GM12891 (cell line): ENCODE measurements at places on chromosomes 16 and 17.

DNA sequence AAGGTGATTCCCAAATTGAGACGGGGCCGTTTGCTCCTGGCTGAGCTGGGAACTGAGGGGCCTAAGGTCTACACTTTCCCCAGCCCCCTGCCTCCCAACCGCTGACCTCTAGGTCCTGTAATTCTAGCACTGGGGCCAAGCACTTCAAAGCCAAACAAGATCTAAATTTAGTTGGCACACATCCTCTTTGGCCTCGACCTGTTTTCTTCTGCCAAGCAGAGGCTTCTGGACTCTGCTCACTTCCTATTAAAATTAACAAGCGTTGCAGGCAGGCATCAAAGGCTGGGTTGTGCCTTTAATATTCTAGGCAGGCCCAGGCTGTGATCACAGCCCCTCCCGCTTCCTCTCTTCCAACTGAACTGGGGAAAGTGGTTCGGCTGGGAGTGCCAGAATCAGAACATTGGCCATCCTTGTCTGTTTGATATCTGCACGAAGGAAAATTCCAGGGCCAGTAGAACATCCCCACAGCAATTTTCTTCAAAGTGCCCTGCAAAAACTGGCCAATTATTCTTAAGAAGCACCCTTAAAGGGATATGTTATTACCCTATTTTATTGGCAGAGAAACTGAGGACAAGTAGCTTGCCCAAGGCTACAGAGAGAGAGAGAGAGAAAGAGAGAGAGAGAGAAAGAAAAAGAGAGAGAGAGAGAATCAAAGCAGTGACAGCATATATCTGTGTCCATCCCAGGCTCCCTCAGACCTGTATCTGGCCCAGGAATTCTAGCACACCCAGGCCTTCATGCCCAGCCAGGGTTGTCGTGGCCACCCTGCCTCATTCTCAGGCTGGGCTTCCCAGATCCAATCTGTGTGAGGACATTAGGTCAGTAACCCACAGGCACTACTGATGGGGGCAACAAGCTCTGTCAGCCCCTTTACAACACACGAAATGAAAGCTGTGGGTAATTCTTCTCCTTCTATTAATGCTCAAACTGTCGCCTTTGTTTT lies 12.8 kb upstream of the MT4 start:
- no peak for DNase-seq

- no peak for DNase-seq
These were observed 41.1 kb downstream of the TNRC6C start for GRCh38 chr17:77999413-78000173.

- no peak for DNase-seq
These were observed 16.0 kb downstream of the NPTX1 start for GRCh38 chr17:80460429-80460834.

DNA sequence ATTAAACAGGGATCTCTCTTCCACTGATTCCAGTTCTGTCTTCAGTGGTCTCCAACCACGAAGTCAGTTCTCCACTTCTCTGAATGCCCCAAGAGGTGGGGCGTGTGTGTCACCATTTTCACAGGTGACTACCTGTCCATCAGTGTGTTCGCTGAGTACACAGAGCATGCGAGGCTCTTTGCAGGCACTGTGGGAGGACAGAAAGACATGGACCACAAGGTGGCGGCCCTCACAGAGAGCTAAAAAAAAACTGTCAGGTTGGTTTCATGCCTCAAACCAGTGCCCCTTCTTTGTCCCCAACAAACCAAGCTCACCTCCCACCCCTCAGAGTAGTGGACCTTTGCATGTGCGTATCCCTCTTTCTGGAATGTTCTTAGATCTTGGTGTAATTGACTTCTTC lies 13.8 kb downstream of the EMP2 start:
- DNase-seq = no peak

DNA sequence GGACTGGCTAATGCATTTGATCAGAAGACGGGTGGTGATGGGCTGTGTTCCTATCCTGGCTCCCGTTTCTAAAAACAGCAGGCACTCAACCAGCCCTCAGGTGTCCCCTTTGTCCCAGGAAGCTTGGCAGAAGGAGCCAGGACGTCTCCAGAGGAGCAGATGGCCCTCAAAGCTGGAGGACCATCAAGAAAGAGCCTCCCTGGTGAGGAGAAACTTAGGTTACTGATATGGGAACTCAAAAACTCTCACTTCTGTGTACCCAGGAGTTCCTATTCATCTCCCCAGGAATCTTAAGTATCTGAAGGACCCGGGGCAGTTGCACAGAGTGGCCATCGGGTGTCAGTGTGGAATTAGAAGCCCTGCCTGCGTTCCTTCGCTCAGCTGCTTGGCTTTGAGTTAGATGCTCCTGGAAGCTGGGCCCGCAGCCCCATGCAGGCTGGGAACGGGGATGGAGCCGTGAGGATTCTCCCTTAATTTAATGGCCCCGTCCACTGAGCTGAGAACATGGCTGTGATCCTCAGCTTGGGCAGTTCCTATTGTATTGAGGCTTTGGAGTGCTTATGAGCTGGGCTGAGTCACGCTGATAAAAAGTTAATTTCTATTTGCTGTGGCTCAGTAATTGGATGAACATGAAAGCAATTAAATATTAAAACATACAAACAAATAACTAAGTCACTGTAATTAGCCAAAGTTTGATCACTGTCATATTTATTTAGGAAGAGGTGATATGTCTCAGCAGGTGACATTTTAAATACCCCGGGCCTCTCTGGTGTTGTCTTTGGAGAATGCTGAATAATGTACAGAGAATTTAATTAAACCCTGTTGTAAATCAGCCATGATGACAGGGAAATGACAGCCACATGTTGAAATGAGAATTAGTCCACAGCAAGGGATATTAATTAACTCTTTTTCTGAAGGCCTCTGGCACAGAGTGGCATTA lies 402.1 kb downstream of the SEC14L1 start:
- DNase-seq = peak; percentile 56
